ENCODE measurements at places on chromosomes 3 and 15. TPM values are rescaled to one million over a fixed set of nuclear protein-coding genes. Genes with fewer than 3 reads are reported as not detected.

DNA sequence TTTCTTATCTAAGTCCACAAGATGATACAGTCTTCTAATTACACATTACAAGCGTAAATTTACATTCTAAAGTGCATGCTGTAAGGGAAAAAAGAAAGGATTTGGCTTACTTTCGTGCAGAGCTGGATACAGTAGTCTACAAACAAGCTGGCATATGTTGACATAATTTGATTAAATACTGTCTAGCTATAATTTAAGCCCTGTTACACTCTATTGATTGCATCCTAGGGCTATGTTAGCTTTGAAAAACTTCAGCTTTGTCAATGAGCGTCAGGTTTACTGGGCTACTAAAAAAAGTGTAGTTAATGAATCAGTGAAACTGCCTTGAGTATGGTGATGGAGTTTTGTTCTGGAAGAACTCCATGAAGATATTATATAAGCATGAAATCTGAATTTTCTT is 24.5 kb upstream of the PLCL2 start:
- DNase-seq, result no peak

- no peak for DNase-seq
Measured at GRCh38 chr15:100210338-100210737, 131.4 kb downstream of the ADAMTS17 start.

TARS3 gene
- 3.4 TPM for polyA plus RNA-seq

DNA sequence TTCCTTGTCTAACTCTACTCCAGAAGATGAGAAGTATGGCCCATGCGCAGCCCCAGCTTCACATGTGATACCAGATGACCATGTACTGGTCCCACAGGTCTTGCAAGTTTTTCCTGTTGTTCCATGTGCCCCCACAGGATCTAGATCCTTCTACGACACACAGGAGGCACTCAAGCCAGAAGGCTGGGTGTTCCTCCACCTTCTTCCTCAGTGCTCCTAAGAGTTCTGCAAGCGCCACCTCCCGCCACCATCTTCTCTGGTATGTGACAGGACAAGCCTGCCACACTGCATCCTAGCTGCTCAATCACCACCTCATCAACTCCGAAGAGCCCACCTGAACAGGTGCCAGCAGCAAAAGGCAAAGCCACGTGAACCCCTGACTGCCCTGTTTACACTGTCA is 43.1 kb downstream of the XXYLT1 start:
- no peak for DNase-seq

TMEM266 gene
- polyA plus RNA-seq, result 0.03 TPM

Data from HepG2 (cell line).